DMS 273 treated with DMSO at 0.1 percent for 48 hours (cell line): ENCODE measurements at places on chromosomes 13 and 19.

GRCh38 chr19:2494084-2494446 lies 18.1 kb downstream of the GADD45B start:
- DNase-seq: no peak

- DNase-seq: no peak
Measured at GRCh38 chr13:23744315-23744714, 144.9 kb downstream of the MIPEP start.

DNA sequence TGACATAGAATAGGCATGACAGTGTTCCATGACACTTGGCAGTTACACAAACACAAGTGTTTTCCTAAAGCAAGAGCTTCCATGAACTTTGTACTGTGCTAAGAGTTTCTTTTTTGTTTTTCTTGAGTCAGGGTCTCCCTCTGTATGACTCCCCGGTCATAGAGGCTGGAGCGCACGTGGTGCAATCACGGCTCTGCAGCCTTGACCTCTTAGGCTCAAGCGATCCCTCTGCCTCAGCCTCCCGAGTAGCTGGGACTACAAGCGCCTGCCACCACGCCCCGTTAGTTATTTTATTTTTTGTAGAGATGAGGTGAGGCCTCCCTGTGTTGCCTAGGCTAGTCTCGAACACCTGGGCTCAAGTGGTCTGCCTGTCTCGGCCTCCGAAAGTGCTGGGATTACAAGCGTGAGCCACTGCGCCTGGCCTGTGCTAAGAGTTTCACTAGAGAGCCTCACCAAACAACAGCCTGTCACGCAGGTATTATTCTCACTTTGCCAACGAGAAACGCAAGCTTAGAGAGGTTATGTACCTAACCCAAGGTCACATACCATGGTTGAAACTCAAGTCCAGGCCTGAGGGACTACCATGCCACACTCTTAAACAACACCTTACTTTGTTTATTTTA lies 355.9 kb downstream of the KLF12 start:
- DNase-seq: no peak

DNA sequence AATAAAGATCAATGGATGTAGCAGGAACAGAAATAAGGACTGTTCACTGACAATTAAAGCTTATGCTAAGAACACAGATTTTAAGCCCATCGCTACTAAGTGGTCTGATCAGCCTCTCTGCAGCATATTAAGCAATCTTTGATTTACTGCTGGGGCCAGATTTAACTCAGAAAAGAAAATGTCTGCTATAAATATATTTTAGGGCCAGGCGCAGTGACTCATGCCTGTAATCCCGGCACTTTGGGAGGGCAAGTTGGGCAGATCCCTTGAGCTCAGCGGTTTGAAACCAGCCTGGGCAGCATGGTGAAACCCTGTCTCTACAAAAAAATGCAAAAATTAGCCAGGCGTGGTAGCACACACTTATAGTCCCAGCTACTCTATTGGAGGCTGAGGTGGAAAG lies 43.0 kb downstream of the METTL21C start:
- DNase-seq: no peak
